ENCODE measurements at places on chromosomes 16 and 17. TPM values are rescaled to one million over a fixed set of nuclear protein-coding genes. Genes with fewer than 3 reads are reported as not detected.

ABCC11 gene
- not detected for total RNA-seq

- DNase-seq: peak; percentile 20
Observed at GRCh38 chr17:58279016-58279711, 1.6 kb downstream of the MPO start.

- DNase-seq: no peak
Observed at GRCh38 chr16:29198731-29199521, 207.6 kb downstream of the NPIPB11 start.

DNA sequence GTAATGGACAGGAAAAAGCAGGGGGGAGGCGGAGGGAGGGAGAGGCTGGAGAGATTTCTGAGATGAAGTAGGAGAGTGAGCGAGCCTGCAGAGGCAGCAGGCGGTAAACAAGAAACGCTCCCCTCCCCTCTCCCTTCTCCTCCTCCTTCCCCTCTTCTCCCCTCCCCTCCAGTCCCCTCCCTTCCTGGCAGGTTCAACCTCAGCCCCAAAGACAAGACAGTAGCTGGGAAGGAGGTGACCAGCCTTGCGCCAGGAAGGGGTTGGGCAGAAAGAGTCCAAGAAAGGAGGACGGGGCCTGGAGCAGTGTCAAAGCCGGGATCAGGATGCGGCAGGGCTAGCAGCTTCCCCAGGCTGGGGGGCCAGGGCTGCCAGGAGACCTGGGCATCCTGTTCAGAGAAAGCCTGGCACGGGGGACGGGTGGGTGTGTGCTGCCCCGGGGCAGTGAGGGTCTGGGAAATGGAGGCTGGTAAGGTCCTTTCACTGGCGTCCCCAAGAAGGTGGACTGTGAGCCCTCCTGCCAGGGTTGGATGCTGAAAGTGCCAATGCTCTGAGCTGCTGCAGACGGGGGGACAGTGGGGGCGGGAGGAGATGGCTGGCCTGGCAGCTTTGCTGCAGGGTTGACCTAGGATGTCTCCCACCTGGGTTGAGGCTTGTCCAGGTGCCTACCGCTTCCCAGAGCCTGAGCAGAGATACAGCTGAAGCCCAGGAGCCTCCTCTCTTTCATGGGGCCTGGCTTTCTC, 261.6 kb upstream of the TNRC6C start:
- no peak for DNase-seq

DNA sequence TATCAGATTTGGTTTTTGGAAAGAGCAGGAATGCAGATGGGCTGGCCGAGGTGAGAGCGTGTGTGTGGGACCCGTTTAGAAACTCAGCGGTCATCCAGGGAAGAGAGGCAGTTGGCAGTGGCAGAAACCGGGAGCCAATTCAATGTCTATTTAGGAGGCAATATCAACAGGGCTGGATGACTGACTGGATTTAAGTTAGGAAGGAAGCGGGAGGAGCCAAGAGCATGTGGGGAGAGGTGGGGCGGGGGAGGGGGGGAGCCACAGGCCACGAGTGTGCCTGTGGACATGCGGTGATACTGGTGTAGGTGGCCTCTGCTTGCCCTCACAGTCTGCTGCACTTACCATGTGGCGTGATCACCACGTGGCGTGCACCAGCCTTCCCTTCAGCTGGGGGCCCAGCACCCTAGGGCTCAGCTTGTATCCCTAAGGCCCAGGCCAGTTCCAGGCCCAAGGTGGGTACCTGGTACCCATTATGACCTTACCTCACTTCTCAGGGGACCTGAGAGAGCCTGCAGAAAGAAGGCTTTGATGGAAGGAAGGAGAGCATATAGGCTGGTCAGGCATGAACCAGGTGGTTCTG, 10.8 kb upstream of the TPPP3 start:
- DNase-seq: peak; percentile 64

- DNase-seq: peak; percentile 59
Observed at GRCh38 chr17:38748149-38748891, at the start of gene PCGF2. Gene PCGF2 (minus strand): TSS chr17:38748336. CDS start chr17:38740402, 7,934 bp downstream.

KRT40 gene
- not detected for total RNA-seq

MEIOC gene
- not detected for total RNA-seq

PIRT gene
- not detected for total RNA-seq

- no peak for DNase-seq
Observed at GRCh38 chr16:5971106-5971505, 873.5 kb upstream of the EEF2KMT start.

- no peak for DNase-seq
Observed at GRCh38 chr17:39981207-39981741, 667 bp downstream of the PSMD3 start.

CDYL2 gene
- 20.3 TPM for total RNA-seq

- DNase-seq: no peak
Observed at GRCh38 chr17:1792495-1793446, 30.9 kb downstream of the SERPINF1 start.

- no peak for DNase-seq
Observed at GRCh38 chr16:87996962-87997880, 46.0 kb downstream of the BANP start.

- no peak for DNase-seq
Observed at GRCh38 chr17:79036181-79036580, 12.2 kb downstream of the C1QTNF1 start.

DNA sequence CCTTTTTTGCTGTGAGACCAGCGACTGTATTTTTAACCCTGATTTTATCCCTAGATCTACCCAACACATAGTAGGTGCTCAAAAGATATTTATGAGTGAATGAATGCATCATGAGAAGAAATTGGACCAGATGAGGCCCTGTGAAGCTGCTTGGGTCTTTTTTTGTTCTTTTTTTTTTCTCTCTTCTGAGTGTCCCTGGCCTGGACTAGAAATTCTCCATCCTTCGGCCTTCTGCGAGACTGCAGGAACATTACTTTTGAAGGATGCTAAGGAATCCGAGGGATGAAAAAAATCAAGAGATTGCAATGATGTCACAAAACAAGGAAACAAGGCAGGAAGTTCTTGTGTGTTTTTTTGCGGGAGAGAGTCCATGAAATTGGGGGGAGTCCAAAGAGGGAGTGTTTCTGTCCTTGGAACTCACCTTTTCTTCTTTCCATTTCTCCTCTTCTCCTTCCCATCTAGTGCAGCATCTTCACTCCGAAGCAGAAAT, 560 bp upstream of the RUSF1 start:
- DNase-seq: peak; percentile 22

GP1BA gene
- total RNA-seq: not detected

DNA sequence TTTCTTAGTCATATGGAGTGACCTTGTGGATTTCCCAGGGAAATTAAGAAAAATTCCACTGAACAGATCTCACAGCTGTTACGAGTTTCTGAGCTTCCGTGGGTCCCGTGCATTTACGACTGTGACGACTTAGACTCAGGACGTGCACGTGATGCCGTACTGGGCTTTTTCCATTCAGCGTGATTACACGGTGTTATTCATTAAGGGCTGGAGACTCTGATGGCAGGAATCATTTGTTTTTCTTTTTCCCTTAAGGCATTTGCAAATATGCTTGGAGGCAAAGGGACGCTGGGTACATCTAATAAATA, 57.2 kb downstream of the TBC1D16 start:
- DNase-seq: no peak

GRCh38 chr16:3712861-3713372, 4.4 kb downstream of the TRAP1 start:
- DNase-seq: no peak

- DNase-seq: no peak
Observed at GRCh38 chr16:78307824-78308528, 208.5 kb downstream of the WWOX start.

KRT14 gene
- not detected for total RNA-seq

CLEC19A gene
- not detected for total RNA-seq
